Stimulated activated CD4-positive, alpha-beta T cell treated with anti-CD3 and anti-CD28 coated beads, Interleukin-1b, Interleukin-23, amount 100 ng/mL, for 1 hour (primary cell): ENCODE measurements at places on chromosomes 3 and 15.

DNA sequence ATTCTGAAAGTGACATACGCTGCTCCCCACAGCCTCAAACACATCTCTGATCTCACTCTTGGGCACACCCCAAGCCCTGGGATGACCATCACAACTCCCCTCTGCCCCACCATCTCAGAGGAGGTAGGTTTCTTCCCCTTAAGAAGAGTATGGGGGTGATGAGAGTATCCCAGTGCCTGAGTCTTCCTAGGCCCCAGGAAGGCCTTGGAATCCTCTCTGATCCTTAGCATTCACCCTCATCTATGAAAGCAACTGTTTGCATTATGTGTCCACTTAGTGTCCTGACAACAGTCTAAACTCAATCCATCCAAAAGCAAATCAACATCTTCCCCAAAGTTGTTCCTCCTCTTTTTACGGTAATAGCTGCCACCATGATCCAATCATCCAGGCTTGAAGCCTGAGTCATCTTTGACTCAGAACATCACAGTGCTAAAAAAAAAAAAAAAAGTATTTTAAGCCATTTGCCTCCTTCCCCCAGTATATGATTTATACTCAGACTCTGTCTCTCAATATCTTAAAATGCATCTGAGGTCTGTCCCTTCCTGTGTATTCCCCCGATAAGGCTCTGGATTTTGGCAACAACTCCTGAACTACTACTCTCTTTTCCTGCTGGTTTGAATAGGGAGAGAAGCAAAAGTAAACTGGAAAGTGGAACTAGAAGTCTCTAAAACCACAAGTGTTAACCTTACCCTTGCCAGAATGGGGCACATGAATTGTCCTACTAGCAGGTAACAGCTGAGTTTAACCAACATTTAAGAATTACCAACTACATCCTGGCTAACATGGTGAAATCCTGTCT, 22.5 kb downstream of the POPDC2 start:
- DNase-seq = no peak

- DNase-seq = no peak
Observed at GRCh38 chr3:194460566-194460965, 26.2 kb downstream of the ATP13A3 start.

- no peak for DNase-seq
Observed at GRCh38 chr3:139530717-139531116, 8.8 kb downstream of the RBP1 start.

GRCh38 chr3:140206196-140207040, 271.4 kb downstream of the CLSTN2 start:
- no peak for DNase-seq

DNA sequence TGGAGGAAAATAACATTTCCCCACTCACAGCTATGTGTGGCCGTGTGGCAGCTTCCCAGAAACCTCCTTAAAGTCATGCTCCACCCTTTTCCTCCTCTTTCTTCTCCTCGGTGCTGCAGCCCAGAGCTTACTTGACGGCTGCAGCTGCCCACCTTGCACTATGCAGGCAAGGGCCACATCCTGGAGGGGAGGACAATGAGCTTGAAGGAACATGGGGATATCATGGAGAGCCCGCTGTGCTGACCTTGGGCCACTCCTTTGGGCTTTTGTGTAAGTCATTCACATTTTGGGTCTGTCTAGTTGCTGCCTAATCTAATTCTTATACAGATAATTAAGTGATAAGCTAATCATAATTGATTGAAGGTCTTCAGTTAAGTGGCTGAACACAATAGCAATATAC, 28.0 kb downstream of the PRR20G start:
- no peak for DNase-seq

DNA sequence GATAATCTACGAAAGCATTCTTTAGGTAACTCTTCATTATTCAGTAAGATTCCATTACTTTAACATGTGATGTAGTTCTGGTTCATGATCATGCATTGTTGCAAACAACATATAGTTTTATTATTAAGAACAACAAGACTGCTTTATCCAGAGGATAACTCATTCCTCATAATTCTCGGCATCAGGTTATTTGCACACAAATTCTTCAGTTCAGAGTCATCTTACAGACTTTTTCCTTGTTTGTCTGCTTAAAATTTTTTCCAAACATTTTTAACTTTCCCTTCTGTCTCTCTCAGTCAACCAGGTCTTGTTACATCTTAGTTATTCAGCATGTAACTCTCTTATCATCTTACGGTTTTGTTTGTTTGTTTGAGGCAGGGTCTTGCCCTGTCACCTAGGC, 60.1 kb downstream of the VGLL3 start:
- DNase-seq = no peak
